ENCODE measurements at places on chromosomes 16 and 17.

DNA sequence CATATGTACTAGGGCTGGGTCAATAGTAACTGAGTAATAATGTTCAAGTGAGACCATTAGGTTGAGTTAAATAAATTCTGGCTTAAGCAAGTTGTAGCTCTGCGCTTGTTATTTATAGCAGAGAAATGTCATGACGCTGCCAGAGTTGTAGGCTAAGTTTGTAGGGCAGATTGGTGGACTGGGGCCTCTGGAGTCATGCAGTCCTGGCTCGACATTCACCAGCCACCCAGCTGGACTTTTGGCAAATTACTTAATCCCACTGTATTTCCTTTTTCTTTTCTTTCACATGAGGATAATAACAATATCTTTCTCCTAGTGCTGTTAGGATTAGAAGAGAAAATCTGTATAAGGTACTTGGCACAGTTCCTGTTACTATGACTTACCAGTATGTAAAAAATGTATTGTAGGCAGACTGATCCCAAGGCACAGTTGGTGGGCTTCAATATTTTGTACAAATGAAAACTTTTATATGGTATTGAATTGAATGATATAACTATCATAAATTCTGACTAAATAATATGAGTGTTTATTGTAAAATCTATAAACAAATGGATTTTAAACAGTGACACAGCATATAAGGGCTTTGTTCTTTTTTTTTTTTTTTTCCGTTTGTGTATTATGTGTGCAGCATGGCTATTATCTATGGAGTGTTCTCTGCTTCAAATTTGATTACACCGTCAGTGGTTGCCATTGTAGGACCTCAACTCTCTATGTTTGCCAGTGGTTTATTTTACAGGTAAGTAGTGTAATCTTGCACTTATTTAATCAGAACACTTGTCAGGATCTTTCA is 2.6 kb downstream of the MFSD11 start:
- no peak for DNase-seq

DNA sequence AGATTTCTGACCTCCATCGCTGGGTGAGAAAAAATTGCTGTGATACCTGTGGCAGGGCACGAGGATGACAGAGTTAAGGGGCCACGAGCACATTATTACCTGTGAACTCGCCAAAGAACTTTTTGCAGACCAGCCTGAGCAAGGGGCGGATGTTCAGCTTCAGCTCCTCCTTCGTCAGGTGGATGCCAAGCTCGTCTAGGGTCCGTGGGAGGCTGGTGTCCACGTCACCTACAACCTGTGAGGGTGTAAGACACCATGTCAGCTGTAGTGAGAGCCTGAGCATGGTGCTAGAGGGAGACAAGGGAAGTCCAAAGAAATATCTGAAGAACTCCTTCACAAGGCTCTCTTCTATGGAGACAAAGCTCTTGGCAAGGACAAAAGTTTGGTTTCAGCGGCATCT is 17.1 kb downstream of the HIGD1B start:
- no peak for DNase-seq

DNA sequence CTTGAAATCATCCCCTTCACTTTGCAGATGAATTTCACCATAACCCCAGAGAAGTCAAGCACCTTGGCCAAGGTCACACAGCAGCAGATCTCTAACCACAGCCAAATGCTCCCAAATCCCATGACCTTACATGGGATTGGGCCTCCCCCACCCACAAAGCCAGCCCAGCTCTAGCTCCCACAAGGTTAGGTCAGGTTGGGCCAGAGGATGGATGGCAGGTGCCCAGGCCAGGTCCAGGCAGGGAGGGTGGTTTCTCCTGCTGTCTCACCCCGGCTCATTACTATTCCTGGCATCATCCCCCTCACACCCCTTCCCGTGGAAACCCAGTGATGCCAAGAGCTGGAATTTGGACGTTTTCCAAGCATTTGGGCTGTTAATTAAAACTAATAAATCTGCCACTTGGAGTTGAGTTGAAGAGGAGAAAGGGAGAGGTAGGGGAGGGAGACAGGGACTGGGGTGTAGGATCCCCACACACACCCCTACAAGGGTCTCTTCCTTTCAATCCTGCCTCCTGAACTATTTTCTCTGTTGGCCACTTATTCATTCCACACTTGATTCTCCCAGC is 181.6 kb downstream of the TMEM132E start:
- no peak for DNase-seq

DNA sequence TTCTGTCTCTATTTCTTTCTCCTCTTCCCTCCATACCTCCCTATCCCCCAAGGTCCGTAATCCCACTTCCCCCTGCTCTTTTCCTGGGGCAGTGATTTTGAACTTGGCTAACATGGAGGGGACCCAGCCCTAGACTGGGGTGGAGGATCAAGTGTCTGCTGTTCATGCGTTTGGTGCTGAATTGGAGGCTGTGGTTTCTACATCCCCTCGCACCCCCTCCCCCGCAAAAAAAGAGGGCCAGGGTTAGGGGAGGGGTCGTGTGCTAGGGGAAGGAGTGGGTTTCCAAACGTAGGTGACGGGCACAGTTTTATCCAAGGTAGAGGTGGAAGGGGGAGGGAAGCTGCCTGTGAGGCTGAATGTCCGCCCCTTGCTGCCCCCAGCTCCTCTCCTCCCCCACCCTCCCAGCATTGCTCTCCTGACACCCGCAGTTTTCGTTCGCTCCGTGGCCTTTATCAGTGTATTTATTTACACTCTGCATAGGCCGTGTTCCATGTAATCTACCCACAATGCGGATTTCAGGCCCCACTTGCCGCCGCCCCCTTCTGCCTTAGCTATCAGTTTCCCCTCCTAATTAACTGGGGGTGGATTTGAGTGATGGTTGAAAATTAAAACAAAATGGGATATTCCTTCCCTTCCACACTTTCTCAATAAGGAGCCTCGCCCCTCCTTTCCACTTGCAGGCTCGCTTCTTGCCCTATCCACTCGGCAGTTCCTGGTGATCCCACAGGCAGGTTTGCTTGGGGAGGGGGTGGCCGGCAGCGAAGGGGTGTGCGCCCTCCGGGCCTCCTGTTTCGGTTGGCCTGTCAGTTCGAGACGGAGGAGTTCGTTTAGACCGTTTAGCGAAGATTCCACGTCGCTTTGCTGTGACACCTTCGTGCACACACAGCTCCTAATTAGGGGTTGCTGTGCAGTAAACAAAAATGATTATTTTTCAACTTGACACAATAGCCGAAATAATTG is 2.0 kb downstream of the GNAO1 start:
- no peak for DNase-seq

DNA sequence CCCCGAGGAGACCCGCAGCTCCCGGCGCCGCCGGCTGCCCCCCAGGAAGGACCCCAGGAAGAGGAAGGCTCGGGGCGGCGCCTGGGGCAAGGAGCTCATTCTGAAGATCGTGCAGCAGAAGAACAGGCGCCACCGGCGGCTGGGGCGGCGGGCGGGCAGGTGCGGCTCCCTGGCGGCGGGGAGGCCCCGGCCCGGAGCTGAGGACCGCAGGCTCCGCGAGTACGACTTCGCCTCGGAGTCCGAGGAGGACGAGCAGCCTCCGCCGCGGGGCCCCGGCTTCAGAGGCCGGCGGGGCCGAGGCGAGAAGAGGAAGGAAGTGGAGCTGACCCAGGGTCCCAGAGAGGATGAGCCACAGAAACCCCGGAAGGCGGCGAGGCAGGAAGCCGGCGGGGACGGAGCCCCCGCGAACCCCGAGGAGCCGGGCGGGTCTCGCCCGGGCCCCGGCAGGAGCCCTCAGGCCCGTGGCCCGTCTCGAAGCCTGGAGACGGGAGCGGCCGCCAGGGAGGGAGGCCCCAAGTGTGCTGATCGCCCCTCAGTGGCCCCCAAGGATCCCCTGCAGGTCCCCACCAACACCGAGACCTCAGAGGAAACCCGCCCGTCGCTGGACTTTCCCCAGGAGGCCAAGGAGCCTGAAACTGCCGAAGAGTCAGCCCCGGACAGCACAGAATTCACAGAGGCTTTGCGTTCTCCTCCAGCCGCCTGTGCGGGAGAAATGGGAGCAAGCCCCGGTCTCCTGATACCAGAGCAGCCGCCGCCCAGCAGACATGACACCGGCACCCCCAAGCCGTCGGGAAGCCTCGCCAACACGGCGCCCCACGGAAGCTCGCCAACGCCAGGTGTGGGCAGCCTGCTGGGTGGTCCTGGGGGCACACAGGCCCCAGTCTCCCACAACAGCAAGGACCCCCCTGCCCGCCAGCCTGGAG is 22.3 kb upstream of the ZFPM1 start:
- DNase-seq = peak; percentile 24

GRCh38 chr16:67917852-67918236 is 13.8 kb downstream of the CTRL start:
- DNase-seq = no peak

GRCh38 chr17:42276359-42276608 is at the start of gene STAT5B:
STAT5B (minus strand) TSS chr17:42276391; CDS start chr17:42232127, 44,264 bp downstream.
- DNase-seq = peak; percentile 60

DNA sequence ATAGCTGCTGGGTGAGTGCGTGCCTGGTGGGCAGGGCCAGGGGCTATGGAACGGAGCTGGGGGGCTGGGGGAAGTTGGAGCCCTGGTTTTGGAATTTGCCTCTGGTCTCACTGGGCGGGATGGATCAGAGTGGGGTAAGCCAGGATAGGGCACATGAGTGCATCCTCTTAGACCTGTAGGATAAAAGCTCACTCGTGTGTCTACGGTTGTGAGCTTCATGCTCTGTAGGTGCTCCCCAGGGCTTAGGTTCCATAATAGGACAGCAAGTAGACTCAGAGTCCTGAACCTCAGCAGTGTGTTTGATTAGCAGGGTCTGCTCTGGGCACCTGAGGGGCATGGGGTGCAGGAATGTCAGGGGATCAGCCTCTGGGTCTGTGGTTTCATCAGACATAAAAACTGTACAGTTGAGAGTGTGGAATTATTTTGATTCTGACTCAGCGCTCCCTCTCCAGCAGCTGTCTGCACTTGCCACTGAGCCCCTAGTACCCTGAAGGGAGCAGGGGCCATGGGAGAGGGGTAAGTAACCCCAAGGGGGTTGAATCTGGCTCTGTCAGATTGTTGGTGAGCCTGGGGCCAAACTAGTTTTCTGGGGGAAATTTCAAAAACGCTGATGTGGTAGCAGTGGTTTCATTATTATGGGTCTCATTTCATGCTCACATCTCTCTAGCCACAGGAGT is 84.2 kb upstream of the LGALS9 start:
- no peak for DNase-seq

DNA sequence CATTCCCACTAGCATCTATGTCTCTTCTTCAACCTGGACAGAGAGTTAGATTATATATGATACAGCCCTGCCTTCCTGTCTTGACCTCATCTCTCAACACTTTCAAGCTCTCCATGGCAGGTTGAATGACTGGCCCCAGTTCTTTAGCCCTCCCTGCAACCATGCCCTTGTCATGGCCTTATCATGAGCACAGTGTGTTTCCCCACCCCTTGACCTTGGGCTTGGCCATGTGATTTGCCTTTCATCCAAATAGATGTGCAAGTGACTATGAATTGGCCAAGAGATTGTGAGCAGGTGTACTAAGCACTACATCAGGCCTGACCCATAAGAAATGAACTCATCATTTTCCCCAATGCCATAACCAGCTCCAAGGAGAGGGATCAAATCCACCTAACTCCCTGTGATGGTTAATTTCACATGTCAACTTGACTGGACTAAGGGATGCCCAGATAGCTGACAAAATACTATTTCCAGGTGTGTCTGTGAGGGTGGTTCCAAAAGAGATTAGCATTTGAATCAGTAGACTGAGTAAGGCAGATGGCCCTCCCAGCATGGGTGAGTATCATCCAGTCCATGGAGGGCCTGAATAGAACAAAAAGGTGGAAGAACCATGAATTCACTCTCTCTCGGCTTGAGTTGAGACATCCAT is 97.4 kb downstream of the SLC39A11 start:
- DNase-seq = no peak

Measured in activated T-helper 1 cell treated with Interleukin-2 at 50 U/mL for 16 hours (primary cell).